Liver (tissue), 10 donors: ENCODE measurements at places on chromosomes 16 and 17. TPM values are rescaled to one million over a fixed set of nuclear protein-coding genes. Genes with fewer than 3 reads are reported as not detected.

- DNase-seq = no peak
These were observed 12.1 kb upstream of the DCAF7 start for GRCh38 chr17:63537991-63538692.

DNA sequence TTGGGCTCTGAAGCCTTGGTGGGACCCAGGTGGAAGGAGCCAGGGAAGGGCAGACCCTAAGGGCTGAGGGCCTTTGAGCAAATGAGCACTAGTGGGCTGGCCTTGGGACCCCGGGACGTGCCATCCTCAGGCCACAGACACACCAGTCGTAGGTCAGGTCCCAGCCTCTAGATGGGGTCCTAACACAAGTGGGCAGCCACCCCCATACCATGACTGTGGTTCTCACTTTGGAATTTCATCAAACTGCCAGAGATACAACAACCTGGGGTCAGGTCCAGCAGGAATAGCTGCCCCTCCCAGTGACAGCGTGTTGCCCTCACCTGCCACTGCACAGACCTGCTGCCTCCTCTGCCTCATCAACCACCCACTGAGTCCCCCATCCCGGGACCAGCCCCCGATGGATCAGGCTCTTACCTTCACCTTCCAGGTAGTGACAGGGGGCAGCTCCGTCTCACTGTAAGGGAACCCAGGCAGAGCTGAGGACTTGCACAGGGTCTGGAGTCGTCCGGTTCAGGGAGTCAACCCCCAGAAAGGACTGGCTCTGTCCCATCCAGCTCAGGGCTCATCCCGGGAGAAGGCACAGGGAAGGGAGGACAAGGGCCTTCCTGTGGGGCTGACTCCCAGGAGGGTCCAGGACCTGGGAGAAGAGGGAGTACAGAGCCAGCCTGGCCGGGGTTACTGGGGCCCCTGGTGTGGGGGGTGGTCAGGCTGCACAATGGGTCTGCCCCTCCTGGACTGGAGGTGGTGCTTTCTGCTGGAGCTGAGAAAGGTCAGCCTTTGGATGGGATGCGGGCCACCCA lies 40.0 kb downstream of the LGALS9 start:
- no peak for DNase-seq

BAIAP2 gene
- 42.5 TPM for total RNA-seq

DNA sequence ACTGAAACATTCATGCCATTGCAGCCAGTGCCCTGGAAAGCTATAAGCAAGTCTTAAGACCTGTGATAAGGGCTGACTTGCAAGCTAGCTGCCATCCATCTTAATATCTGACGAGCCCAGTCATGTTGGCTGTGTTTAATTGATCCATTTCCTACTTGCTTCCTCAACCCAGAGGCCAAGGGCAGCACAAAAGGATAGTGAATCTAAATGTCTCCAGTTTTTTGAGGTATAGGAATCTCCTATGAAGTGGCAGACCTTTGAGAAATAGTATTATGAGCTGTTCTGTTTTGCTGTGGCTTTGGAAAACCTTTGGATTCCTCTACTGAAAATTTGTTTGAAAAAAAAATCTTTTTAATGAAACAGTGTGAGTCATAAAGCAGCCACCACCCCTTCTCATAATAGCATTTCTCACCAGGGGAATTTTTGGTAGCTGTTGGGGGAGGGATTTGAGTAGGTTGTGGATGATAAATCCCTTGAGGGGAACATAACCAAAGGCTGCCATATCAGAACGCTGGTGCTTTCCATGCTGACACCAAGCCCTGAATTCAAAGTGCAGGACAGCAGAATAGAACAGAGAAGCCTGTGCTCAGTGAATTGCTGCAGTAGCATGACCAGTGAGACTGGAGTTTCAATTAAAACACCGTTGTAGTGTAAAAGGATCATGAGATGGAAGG lies 12.9 kb downstream of the ZNRF1 start:
- no peak for DNase-seq

- no peak for DNase-seq
These were observed 39.8 kb downstream of the MAP1LC3B start for GRCh38 chr16:87431926-87432325.

GRCh38 chr17:8056232-8056975 lies 17.5 kb downstream of the ALOX15B start:
- peak; percentile 67 for DNase-seq

GRCh38 chr16:73048292-73049080 lies 558 bp upstream of the ZFHX3 start:
- no peak for DNase-seq

- DNase-seq = no peak
These were observed 996 bp downstream of the STRADA start for GRCh38 chr17:63740464-63741142.
